Activated naive CD4-positive, alpha-beta T cell treated with Interleukin-2 at 50 U/mL for 16 hours (primary cell): ENCODE measurements at places on chromosomes 7 and 10.

- no peak for DNase-seq
Observed at GRCh38 chr10:74113546-74113945, 37.1 kb downstream of the AP3M1 start.

GRCh38 chr10:106181501-106181900, 983.0 kb downstream of the SORCS1 start:
- no peak for DNase-seq

DNA sequence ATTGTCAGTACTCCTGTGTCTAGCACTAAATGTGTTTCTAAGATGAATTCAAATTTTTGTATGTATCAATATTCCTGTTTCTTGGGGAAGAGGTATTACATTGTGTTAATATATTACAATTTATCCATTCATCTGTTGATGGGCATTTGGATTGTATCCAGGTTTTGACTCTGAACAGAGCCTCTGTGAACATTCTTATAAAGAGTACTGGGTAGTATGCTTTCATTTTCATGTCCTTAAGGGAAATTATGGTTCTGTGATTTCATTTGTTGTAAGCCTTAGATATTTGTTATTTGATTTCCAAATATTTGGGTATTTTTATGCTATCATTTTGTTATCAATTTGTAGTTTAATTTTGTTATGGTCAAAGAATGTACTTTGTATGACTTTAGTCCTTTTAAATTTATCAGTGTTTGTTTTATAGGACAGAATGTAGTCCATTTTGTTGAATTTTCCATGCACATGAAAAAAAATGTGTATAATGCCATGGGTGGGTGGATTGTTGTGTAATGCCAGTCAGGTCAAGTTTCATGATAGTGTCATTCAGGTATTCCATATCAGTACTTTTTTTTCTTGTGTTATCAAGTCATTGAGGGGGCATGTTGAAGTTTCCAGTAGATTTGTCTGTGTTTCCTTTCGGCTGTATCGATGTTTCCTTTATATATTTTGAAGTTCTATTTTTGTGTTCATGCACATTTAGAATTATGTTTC, 38.4 kb downstream of the STAM start:
- no peak for DNase-seq

DNA sequence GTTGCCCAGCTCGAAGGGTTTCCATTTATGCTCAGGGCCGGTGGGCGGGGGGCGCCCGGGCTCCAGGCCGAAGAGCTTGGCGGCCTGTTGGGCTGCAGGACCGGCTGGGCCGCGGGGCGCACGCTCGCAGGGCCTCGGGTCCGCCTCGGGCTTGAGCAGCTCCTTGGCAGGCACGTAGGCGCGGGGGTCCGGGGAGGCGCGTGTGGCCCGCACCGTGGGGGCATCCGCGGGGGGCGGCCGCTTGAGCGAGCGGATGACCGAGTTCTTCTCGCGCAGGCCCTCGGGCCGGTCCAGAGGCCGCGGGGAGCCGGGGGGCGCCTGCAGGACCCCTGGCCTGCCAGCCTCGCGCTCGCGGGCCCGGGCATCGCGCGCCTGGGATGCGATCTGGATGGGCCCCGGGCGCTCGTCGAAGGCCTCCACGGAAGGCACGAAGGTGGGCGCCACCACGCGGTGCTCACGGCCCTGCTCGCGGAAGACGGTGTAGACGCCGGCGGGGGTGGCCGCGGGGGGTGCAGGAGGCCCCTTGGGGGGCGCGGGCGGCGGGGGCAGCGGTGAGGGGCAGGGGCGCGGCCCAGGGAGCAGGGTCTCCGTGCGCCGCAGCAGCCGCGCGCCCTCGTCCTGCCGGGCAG, 35.2 kb downstream of the TNRC18 start:
- no peak for DNase-seq

DNA sequence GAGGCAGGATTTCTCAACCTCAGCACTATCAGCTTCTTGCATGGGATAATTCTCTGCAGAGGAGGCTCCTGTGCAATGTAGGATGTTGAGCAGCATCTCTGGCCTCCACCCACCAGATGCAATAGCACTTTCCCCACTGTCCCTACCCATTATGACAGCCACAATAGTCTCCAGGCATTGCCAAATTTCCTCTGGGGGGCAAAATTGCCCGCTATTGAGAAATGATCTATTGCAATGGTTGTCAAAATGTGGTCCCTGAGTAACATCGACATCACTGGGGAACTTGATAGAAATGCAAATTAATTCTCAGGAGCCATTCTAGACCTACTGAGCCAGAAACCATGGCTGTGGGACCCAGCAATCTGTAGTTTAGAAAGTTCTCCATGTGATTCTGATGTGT, 7.0 kb downstream of the KCNK18 start:
- no peak for DNase-seq

DNA sequence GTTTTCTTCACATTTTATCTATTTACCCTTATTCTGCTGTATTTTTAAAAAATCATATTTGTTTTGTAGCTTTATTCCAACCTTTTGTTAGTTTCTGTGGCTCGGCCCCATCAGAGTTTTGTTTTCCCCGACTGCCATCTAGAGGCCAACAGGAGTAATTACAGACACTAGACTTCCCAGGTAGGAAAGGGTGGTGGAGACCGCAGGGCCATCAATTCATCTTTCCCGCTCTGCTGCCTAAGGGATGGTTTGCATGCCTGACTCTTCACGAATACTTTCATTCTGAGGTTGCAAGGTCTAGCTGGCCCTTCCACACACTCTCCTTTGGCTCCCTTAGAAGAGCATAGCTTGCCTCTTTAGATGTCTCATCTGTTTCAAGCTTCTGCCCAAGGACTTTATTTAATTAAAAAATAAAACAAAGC, 38.3 kb downstream of the LYZL2 start:
- peak; percentile 28 for DNase-seq

DNA sequence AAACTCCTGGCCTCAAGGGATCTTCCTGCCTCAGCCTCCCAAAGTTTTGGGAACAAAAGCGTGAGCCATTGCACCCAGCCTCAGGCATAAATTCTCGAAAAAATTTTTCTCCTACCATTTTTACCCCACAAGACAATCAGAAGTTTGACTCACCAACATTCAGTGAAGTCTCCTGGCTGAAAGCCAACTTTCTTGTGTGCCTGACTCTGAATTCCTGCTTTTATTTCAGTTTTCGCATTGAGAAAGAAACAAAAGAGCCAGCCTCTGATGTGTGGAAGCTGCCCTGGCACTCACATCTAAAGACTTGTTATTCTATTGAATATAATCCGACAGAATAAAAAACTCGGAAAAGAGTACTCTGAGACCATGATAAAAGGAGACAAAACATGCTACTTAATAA, 402.9 kb downstream of the MAGI2 start:
- no peak for DNase-seq

DNA sequence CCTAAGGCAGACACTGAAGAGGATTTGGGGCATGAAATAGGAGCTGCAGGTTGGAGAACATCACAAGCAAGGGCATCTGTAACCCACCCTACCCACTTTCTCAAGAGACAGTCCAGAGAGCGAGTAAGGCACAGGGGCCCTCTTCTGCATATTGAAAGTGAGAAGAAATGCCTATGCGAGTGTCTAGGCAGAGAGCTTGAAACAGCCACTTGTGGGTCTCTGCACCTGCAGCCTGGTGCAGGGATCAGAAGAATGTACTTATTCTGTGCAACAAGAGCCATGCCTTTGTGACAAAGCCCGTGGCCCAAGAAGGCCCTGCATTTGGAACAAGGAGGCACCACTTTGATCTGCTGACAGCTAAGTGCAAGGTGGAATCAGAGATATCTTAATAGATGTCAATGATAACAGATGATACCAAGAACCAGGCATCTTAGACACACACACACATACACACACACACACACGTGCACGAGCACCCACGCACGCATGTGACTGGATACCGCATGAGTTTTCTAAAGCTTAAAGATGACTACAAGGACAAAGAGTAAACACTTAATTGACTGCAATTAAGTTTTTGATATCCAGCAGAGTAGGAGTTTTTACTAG, 89.3 kb downstream of the NPSR1 start:
- no peak for DNase-seq

DNA sequence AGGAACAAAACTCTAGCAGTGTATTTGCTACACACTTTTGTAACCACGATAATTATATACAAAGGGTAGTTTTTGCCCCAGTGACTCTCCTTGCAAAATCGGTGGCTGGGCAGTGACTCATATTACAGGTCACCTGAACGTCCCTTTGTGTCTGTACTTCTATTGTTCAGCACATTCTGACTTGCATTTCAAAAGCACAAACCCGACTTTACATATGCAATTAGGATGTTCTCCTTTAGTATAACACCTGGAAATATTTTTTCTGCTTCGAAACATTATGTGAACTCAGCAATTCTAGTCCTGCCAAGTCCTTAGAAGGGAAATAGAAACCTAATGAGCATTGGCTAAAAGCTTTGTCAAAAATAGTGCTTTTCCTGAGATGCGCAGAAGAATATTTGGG, 6.0 kb downstream of the PRR15 start:
- no peak for DNase-seq

DNA sequence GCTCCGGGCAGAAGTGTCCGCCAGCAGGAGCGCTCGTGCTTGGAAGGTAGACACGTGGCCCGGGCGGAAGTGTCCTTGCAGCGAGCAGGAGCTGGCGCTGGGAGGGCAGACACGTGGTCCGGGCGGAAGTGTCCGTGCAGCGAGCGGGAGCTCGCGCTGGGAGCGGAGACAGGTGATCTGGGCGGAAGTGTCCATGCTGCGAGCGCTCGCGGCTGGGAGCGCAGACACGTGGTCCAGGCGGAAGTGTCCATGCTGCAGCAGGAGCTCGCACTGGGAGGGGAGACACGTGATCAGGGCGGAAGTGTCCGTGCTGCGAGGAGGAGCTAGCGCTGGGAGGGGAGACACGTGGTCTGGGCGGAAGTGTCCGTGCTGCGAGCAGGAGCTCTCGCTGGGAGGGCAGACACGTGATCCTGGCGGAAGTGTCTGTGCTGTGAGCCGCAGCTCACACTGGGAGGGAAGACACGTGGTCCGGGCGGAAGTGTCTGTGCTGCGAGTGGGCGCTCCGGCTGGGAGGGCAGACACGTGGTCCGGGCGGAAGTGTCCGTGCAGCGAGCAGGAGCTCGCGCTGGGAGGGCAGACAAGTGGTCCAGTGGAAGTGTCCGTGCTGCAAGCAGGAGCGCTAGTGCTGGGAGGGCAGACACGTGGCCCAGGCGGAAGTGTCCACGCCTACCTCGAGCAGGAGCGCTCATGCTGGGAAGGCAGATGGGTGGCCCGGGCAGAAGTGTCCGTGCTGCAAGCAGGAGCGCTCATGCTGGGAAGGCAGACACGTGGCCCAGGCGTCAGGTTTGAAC, 41.1 kb upstream of the PRKAR1B start:
- DNase-seq = no peak

DNA sequence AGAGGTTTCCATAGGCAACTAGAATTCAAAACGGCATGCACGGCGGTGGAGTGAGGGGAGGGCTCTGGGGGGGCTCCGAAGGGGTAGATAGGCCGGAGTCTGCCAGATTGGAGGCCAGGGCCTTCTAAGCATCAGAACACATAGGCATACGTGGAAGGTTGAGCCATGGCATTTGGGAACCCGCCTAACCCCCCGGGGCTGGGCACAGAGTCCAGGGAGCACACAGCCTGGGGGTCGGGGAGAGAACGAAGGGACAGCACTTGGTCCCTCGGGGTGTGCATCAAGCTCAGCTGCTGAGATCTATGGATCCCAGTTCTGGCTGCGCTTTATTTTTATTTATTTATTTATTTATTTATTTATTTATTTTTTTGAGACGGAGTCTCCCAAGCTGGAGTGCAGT, 89.4 kb upstream of the TNS3 start:
- DNase-seq = no peak

DNA sequence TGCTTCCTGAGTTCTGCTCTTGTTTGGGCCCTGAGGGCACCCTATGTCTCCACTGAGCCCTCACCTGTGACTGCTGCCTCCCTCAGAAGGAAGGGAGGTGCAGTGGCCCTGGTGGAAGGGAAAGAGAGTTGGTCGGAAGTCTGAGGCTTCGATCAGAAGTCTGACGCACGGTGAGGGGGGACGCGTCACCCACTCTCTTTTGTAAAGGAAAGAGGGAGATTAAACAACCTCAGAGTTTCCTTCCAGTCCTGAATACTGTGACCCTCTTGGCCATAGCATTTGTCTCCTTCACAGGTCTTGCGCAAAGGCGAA, 31.4 kb upstream of the TRIM8 start:
- peak; percentile 38 for DNase-seq

GRCh38 chr10:549391-549790, 140.1 kb downstream of the DIP2C start:
- DNase-seq = no peak

GRCh38 chr10:35347121-35347562, 10.8 kb downstream of the CCNY start:
- no peak for DNase-seq

DNA sequence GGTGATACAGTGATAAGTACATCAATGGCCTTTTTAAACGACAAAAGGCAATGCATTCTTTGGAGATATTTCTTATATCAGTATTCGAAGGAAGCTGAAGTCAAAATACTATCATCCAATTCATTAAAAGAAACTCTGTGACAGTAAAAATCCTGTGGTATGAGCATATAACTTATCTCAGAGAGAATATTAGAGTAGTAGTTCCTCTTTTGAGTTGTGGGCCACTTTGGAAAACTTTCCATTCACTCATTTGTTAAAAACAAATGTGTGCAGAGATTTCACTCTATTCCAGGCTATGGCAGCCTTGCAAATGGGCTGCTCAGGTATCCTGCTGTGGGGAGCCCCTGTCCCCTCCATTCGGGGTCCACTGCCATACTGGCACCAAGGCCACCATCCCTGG, 55.3 kb upstream of the ZNF438 start:
- DNase-seq = no peak

GRCh38 chr7:135449436-135449835, 60.5 kb downstream of the CNOT4 start:
- DNase-seq = no peak

DNA sequence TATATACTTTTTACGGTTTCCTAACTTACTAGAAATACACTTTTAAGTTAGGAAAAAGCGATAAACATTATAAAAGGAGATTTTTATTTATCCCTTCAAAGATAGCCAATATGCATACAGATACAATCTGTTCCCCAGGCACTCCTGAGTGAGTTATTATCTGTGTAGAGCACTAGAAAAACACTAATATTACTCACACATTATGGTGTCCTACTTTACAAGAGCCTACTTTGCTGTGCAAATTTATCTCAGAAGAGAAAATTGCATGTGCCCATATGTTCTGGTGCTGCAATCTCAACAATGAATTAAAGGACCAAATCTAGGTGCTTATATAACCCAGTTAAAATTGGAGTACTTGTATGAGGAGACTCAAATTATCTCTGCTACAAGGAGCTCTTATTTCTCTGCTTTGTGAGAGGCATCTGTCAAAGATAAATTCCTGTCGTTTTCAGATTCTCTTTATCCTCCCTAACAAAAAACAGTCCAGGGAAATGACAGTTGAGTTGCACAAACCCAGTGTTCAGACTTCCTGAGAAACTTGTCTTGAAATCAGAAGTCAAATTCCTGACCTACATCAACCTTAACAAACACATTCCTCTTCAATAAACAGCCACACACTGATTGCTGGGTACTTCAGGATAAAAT, 28.9 kb downstream of the CPA1 start:
- DNase-seq = no peak

- DNase-seq = no peak
Observed at GRCh38 chr7:129123510-129123857, 21.0 kb upstream of the TSPAN33 start.

- no peak for DNase-seq
Observed at GRCh38 chr10:785089-785860, 95.8 kb upstream of the DIP2C start.

- no peak for DNase-seq
Observed at GRCh38 chr10:58856508-58857240, 319.8 kb upstream of the PHYHIPL start.

GRCh38 chr10:121919666-121920065, 8.2 kb downstream of the ATE1 start:
- DNase-seq = no peak
